ENCODE measurements at places on chromosomes 2 and 18.
A peak's percentile ranks its signal among the peaks of the same experiment; 100 is the strongest.

GRCh38 chr2:200471324-200471848 lies 38.5 kb downstream of the KCTD18 start:
- DNase-seq = peak; percentile 75

GRCh38 chr2:236250909-236251579 lies 13.2 kb downstream of the ASB18 start:
- no peak for DNase-seq

GRCh38 chr2:7895289-7895688 lies 786.6 kb upstream of the ID2 start:
- DNase-seq = no peak

DNA sequence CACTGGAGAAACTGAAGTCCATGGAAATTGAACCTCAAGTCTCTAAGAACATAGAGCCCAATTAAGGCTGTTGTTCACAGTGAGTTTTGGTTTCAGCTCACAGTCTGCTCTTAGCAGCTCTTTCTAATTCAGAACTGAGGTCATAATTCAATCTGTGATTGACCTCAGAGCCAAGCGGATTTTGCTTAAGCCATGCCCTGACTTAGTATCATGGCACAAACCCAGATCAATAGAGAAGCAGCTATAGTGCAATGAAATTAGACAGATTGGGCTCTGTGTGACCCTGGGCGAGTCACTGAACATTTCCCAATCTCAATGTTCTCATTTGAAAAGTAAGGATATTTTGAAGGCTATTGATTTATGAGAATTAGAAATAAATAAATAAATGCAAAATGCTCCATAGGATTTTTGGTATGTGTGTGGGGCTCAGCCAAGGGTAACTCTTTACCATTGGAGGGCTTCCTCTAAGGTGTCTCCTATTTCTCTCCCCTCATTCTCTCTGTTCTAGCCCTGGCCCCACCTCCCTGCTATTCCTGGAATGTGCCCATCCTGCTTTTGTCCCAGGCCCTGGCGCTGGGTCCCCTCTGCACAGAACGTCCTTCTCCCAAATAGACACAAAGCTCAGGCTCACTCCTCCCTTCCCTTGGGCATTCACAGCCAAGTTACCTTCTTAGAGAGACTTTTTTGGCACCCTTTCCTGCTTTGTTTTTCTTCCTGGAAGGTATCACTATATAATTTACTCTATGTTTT lies 239.6 kb downstream of the LPIN1 start:
- DNase-seq = no peak

GRCh38 chr2:214215107-214215506 lies 195.7 kb upstream of the VWC2L start:
- DNase-seq = no peak

- DNase-seq = no peak
Observed at GRCh38 chr2:43073401-43073825, 153.0 kb downstream of the ZFP36L2 start.

DNA sequence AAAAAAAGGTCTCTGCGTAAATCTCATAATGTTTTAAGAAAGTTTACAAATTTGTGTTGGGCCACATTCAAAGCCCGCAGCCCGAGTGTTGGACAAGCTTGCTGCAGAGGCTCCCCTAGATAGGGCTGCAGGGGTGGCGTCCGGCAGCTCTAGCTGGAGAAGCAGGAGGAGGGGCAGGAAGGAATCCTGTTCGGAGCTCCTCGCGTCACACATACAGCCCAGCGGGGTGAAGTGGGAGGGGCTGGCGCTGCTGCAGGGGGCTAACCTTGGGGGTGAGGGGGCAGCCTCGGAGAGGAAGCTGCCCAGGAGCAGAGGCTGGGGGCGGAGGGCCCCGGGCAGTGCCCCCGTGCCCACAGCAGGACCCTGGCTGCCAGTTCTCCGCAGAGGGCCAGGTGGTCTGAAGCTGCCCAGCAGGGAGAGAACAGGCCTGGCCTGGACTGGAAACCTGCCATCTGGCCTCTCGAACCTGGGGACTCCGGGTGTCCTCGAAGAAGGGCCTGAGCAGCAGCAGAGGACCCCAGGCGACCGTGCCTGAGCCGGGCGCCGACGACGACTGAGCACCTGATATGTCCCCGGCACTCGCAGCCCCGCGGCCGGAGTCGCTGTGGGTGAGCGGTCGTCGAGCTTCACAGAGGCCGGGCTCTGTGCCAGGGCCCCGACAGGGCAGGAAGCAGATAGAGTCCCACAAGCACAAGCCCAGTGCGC lies 2.6 kb upstream of the GPR35 start:
- DNase-seq = no peak

GRCh38 chr2:132550946-132551345 lies 119.1 kb downstream of the LYPD1 start:
- peak; percentile 6 for DNase-seq

DNA sequence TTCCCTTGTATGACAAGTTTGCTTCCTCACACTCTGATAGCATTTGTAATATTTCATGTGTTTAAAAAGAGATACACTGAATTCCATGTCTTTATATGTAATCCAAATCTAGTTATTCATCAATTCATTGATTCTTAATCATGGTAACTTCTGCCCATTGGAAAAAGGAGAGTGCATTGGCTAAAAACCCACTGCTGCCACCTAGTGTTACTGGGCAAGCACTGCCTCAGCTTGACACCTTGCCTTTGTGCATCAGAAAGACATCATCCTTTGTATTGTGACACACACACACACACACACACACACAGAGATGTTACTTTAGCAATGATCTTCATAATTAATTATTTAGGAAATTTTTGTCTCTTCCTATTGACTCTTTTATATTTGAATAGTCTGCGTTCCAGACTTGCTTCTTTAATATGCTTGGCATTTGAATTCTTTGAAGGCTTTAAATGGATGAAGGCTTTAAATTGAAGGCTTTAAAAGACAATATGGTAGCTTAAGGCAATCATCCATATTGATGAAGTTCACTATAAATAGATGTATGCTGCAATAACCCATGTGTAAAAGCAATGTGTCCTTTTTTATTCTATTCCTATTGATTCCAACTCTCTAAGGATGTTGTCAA lies 414.2 kb upstream of the CHST9 start:
- peak; percentile 83 for DNase-seq

DNA sequence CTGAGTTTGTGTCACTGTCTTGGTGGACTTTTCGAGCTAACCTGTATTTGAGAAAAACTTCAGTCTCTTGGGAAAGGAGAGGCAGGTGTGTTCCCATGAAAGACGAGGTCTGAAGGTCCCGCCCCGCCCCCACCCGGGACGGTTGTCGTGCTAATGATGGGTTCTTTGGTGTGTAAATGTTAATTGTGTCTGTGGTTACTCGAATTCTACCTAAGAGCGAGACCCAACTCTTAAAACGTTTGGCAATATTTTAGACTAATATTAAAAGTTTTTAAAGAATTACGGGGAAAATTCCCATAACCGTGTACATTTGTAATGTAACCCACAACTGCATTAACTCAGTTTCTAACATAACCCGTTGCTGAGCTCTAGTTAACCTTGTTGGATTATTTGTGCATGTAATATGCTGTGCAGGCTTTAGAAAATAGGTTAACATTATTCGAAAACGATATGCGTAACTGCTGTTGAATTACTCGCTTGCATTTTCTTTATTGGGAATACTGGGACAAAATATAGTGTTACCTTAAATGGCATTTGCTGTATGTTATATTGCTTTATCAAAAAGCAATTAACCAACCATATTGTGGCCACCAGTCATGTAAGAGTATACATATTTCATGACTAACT lies 833 bp downstream of the EPB41L5 start:
- DNase-seq = no peak

DNA sequence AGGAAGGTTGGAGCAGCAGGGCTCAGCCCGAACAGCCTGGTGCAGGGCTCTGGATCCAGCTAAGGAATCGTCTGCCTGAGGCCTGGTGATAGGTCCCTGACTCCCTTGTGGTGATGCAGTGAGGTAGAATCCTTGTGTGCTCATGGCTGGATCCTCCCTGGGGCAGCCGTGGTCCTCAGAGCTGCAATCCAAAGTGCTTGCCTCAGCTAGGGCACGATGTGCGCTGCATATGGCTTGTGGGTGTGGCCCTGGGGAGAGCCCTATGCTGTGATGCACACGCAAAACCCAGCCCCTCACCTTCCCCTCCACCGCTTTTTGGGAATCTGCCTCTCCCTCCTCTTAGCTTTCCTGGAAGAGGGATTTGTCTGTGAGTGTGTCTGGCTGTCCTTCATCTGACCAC lies 142.2 kb downstream of the DYSF start:
- no peak for DNase-seq

GRCh38 chr2:217790195-217790594 lies 212.6 kb downstream of the TNS1 start:
- DNase-seq = peak; percentile 74

Measured in Karpas-422 (cell line).